Retina (tissue), 1 donor: ENCODE measurements at places on chromosomes 5 and 9.

DNA sequence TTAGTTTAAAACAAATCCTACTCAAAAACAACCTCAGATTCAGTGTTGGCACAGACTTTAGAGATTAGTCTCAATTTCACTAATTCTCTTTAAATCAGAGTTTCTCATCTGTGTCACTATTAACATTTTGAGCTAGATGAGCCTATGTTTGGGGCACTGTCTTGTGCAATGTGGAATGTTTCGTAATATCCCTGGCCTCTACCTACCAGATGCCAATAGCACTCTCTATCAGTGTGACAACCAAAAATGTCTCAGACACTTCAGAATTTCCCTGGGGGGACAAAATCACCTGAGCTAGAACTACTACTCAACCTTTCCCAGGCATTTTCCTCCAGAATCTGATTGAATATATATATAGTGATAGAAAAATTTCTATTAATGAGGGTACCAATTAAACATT lies 465.2 kb upstream of the RGMB start:
- no peak for DNase-seq

DNA sequence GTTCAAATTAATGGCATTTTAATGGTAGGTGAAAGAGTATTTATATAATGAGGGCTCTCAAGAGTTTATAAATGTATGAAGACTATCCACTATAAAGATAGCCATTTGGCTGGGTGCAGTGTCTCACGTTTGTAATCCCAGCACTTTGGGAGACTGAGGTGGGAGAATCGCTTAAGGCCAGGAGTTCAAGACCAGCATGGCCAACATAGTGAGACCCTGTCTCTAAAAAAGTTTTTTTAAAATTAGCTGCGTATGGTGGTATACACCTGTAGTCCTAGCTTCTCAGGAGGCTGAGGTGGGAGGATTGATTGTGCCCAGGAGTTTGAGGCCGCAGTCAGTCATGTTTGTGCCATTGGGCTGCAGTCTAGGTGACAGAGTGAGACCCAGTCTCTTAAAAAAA lies 61.6 kb downstream of the ERBIN start:
- no peak for DNase-seq

GRCh38 chr5:1175801-1176472 lies 25.5 kb upstream of the SLC6A19 start:
- DNase-seq, result no peak

- no peak for DNase-seq
Measured at GRCh38 chr9:22922222-22922621, 475.6 kb downstream of the DMRTA1 start.

DNA sequence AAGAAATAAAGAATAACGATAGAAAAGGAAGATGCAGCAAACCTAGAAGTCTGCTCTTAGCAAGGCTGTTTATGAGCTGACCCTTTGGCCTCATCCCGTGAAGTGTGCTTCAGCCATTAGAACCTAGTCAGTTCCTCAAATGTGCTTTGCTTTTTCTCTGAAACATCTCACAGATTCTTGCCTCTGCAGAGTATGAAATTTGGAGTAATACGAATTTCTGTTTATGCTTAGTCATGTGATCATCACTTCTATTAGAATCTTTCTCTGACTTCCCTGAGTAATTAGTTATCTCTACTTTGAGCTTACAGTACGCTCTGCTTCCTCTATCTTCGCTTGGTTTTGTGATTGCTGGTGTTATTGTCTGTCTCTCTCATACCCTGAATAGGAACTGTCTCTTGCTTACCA lies 11.3 kb downstream of the CYSTM1 start:
- DNase-seq, result no peak

- DNase-seq, result no peak
Measured at GRCh38 chr5:55541056-55541635, 6.4 kb upstream of the PLPP1 start.

DNA sequence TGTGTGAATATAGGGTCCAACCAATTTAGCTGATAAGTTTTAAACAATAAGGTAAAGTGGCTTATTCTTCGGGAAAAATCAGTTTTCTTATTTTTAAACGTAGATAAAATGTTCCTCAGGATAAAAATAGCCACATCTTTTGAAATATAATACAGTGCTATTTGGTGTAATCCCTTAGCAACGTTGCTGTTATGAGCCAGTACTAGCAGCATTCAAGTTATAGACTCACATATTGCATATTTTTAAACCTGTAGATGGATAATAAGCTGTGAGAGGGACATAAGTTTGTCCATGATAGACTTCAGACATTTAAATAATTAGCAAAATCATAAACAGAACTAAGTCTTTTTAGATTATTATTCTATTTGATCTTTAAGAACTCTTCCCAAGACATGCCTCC lies 6.3 kb downstream of the PDE4D start:
- DNase-seq, result no peak

DNA sequence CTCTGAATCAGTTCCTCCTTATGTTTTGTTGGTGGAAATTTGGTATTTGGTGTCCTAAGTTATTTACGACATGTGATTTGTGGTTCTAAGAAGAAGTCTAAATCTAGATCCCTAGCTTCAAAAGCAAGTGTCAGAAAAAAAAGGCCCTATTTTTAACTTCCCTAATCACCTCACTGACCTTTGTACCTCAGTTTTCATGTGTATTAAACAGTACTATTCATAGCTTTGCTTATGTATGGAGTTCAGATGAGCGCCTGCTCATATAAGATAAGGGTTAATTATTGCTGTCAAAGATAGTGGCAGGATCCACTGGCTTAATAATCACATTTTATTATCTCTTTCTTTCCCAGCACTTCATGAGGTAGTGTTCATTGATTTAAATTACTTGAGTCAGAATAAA lies 318.2 kb downstream of the PARP8 start:
- no peak for DNase-seq

GRCh38 chr9:108217431-108218349 lies 638.1 kb downstream of the ACTL7B start:
- no peak for DNase-seq

GRCh38 chr9:5854063-5854790 lies 21.3 kb upstream of the ERMP1 start:
- DNase-seq, result no peak

- DNase-seq, result no peak
Measured at GRCh38 chr5:103424453-103425205, 138.0 kb downstream of the NUDT12 start.

GRCh38 chr5:73295921-73296320 lies 122.9 kb downstream of the TMEM174 start:
- no peak for DNase-seq
